ENCODE measurements at places on chromosomes 1 and 21. TPM values are rescaled to one million over a fixed set of nuclear protein-coding genes. Genes with fewer than 3 reads are reported as not detected.

Gene LCE2A
- not detected for total RNA-seq

Gene BMP8A
- total RNA-seq, result not detected

DNA sequence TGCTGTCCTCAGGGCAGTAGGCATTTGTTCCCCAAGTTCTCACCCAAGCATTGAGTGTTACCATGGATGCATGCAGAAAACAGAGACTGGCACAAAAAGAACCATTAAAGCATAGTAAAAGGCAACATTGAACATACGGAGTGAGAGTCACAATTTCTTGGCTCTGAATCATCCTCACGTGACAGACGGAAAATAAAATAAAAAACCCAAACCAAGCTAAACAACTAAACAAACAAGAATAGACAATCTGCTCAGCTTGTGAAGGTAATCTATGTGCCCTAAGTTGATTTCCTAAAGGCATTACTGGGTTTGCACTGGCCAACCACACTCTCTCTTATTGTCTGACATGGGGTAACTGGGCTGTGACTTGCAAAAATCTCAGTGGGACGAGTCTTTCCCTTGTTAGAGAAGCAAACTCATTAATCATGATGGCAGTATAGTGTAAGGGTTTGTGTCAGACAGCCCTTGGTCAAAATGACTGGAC lies 306.0 kb downstream of the ASTN1 start:
- DNase-seq, result peak; percentile 65

DNA sequence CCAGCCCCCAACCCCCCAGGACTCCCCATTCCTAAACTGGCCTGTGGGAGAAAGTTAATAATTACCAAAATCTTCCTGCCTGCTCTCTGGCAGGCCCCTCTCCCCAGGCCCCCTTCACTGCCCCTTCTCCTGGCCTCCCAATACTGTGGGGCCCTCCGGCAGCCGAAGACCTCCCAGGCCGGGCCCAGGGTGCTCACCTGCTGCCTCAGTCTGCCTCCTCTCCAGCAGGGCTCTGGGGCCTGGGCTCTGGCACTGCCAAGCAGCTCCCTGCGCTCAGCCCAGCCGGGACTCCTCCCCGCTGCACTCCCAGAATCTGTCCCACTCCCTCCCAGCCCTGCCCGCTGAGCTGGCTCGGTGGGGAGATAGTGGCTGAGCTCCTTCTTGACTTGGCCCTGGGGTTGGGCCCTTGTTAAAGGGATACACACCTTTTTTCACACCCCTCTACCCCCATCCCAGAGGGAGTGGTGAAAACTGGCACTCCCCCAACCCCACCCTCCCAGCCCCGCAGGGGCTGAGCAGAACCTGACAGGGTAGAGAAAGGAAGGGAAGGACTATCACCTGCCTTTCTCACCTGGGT lies at the start of gene S100A16:
S100A16 (minus strand) TSS at position 383 of the 577 bp plus-strand sequence. CDS start 4,986 bp downstream, outside the sequence.
- peak; percentile 77 for DNase-seq

- DNase-seq, result no peak
Measured at GRCh38 chr1:45117766-45118165, 88.6 kb downstream of the ZSWIM5 start.

DNA sequence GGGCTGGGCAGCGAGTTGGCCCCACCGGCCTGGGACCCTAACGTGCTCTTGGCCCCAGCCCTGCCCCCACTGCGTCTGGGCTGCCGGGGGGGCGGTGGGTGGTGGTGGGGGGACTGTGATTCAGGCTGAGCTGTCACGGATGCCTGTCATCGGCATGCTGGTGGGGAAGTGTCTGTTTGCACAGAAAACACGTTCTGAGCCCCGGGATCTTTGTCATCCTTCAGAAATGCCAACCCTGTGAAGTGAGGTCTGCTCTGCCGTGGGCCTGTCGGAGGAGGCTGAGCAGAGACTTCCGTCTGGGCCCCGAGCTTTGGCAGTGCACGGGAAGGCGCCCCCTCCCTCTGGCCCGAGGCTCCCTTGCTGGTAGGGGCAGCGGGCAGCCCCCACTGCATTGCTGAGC lies 24.3 kb upstream of the PLCH2 start:
- DNase-seq, result peak; percentile 81

DNA sequence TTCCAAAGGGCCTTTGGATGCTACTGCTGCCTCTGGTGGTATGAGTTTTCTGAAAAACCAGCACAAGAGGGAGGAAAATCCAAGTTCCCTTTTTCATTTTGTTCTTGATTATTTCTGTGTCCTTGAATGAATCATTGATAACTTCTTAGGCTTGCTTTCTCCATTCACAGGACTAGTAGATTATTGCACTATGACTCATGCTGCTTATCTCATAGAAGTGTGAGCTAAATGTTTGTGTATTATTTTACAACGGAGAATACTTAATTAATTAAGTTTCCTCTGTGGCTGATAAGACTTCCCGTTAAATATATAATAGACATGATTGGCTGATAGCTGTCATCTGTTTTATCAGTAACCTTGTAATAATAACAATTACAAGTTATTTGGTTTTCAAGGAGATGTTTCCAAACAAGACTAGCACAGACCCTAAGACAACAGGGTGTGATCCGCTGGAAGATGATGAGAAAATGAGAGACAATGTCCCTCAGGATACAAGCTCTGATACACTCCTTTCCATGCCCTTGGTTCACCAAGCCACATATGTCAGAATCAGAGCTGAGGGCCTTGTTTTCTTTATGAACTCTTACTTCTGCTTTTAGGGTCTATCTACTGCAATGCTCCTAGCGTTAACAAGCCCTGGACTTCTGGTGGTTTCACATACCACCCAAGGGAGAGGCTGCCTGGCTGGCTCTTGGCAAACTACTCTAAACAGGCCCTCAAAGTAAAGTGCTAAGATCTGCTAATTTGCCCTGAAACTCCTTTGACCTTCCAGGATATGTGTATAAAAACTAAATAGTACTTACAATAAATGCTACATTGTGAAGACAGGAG lies 1078.3 kb downstream of the TTLL7 start:
- no peak for DNase-seq

DNA sequence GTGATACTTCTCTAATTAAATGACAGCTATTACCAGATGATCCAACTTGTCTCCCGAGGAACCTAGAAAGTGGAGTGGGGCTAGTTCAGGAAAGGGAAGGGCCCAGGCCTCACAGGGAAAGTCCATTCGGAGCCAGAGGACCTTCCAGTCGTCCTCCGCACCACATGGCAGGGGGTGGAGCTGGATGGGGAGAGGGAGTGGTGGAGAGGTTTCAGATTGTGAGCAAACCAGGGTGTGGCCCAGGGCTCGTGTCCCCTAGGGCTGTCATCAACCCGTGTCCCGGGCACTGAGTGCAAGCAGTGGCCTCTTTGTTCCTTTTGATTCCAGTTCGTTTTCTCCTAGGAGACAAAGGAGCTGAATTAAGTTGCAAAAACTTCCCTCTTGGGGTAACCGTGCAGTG lies 114.9 kb downstream of the HUNK start:
- no peak for DNase-seq

- peak; percentile 90 for DNase-seq
Measured at GRCh38 chr1:231193710-231194340, 32.0 kb downstream of the TRIM67 start.

DNA sequence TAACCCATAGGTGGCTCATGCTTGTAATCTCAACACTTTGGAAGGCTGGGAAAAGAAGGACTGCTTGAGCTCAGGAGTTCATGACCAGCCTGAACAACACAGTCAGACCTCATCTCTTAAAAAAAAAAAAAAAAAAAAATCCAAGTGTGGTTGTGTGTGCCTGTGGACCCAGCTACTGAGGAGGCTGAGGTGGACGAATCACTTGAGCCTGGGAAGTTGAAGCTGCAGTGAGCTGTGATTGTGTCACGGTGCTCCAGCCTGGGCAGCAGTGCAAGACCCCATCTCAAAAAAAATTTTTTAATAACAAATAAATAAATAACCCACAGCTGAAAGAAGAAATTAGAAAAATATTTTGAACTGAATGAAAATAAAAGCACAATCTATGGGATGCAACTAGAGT lies 13.8 kb downstream of the INTS7 start:
- DNase-seq, result no peak

DNA sequence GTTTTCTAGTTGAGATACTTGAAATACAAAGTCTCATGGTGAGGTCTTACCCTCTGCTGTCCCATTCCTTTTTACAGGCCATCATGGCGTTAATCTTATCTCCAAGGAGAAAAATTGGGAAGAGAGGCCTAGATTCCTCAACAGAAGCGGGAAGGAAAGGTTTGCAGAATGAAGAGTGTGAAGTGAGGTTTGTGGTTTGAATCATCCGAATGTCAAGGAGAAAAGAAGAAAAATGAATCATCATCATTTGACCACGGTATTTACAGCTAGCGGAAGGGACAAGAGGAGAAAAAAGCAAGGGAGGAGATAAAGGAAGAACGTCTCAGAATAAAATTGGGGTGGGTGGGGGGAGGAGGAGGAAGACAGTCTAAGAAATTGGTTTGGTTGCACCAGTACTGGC lies 935 bp upstream of the COG2 start:
- DNase-seq, result peak; percentile 3

GRCh38 chr1:93876244-93876643 lies 2.8 kb downstream of the DNTTIP2 start:
- DNase-seq, result no peak

GRCh38 chr1:201861448-201861847 lies 27.2 kb upstream of the SHISA4 start:
- no peak for DNase-seq

GRCh38 chr1:167555971-167556714 lies 2.6 kb upstream of the CREG1 start:
- DNase-seq, result peak; percentile 58

- no peak for DNase-seq
Measured at GRCh38 chr1:221991221-221991620, 249.3 kb upstream of the DUSP10 start.

Measured in Caki2 (cell line).